ENCODE measurements at places on chromosomes 16 and 17.

DNA sequence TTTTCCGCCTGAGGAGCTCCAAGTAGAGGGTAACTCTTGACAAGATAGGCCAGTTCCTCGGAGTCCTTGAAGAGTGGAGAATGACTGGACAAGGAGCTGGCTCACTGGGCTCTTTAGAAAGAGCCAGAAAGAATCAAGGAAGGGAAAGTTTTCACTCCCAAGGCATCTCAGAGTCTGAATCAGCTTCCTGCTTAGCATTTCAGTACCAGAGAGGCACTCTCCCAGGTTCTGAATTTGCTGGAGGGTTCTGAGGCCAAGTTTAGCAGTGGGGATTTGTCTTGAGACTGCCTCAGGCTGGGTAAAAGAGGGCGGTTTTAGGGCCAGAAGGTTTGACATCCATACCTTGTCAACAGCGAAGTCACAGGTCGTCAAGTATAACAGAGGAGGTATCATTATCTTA, 25.5 kb downstream of the GP2 start:
- no peak for DNase-seq

DNA sequence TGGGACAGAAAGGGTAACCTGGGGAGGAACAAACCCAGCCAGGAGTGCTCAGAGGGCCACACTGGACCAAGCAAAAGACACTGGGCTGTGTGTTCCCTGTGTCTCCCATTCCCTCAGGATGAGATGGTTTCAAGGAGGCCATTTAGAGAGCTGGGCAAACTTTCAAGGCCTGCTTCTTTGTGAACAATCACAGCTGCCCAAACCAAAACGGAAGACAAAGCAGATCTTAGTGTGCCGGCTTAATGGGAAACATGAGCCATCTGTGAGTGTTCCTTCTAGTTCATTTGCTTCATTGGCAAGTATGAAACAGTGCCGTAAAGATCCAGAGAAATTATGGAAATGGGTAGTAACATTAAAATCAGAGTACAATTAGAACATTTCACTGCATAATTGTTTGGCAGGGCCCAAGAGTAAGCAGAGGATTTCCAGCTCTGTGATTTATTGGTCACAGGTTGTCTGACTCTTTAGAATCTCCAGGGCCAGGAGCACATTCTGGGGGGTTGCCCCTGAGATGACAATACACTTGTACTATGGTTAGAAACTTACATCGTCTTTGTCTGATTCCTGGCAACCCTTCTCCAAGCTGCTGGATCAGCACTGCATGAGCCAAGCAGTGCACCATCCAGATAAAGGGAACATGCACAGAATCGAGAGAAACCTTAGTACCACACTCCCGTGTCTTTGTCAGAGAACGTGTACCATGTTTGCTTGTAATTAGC, 412.1 kb downstream of the RBFOX1 start:
- no peak for DNase-seq

DNA sequence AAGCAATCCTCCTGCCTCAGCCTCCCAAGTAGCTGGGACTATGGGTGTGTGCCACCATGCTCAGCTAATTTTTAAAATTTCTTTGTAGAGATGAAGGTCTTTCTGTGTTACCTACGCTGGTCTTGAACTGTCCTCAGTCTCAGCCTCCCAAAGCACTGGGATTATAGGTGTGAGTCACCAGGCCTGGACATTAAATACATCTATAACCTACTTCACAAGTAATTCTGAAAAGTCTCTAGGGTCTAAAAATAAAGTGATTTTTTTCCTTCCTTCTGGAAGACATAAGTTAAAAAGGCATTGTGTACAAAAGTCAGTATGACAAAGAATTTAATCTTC, 118.3 kb downstream of the PARN start:
- DNase-seq: no peak

- no peak for DNase-seq
These were observed 11.6 kb downstream of the MYO19 start for GRCh38 chr17:36523113-36523512.

- no peak for DNase-seq
These were observed 323.7 kb upstream of the TBX2 start for GRCh38 chr17:61075988-61076387.

- no peak for DNase-seq
These were observed 4.3 kb downstream of the COG1 start for GRCh38 chr17:73197161-73197560.

DNA sequence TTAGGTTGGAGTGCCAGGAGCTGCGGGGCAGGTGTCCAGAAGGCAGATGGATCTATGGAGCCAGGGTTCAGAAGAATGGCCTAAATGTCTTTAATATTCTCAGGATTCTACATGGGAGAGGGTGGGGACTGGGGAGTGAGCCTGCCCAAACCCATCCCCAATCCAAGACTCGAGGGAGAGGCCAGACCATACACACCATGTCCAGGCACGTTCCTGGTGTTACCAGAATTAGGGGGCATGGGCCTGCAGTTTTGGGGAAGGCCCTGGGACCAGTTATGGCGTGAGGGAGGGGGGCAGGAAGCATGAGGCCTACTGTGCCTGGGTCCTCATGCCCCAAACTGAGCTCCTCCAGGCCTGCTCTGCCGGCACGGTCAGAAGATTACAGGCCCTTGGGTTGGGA, 1.9 kb downstream of the TAX1BP3 start:
- no peak for DNase-seq

DNA sequence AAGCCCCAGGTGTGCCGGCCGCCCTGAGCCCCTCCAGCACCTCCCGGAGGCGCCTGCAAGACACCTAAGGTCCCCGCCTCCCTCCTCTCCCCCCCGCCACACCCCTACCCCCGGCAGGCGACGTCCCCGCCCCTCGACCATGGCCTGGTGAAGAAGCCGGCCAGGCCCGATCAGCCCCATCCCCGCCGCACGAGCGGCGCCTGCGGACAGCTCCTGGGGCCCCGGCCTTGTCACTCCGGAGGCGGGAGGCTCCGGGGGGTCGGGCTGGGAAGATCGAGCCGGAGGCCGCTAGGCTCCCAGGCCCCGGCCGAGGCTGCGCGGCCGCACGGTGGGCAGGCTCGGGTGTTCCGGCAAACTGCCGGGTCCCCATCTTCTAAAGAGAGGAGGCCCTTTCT, 405 bp upstream of the ACE start:
- DNase-seq: no peak

GRCh38 chr17:81097134-81097942, 62.4 kb downstream of the BAIAP2 start:
- DNase-seq: peak; percentile 33

DNA sequence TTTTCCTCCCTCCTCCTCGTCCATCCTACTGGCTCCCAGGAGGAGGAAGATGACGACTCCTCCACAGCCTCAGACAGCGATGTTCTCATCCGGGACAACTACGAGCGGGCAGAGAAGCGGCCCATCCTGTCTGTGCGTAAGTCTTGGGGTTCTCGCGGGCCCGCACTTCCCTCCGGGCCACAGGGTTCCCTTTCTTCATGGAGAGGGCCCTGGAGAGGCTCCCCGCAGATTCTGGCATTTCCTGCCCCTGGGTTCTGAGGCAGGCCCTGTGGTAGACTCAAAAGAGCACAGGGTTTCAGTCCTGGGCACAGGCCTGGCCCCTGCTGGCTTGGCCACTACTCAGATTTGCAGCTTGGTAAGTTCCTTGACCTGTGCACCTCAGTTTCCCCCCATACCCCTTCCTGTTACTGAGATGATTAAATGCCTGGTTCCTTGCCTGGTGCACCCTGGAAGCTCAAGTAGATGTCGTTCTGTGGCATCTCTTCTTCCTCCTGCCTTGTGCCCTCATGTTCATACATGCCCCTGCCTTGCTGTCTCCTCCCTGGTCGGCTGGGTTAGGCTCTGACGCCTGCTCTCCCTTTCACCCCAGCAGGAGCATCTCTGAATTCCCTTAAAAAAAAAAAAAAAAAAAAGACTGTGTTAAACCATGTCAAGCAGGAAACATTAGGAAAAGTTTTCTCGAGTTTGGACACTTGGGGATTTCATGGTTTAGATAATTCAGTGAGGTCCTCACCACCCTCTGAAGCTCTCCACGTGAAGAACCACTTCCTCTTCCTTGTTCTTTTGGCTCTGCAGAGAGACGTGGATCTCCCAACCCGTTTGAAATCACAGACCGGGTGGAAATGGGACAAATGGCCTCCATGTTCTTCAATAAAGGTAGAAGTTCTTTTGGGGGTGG, 14.3 kb upstream of the NAT9 start:
- DNase-seq: no peak

GRCh38 chr17:40671282-40671681, 6.3 kb upstream of the KRT222 start:
- no peak for DNase-seq

DNA sequence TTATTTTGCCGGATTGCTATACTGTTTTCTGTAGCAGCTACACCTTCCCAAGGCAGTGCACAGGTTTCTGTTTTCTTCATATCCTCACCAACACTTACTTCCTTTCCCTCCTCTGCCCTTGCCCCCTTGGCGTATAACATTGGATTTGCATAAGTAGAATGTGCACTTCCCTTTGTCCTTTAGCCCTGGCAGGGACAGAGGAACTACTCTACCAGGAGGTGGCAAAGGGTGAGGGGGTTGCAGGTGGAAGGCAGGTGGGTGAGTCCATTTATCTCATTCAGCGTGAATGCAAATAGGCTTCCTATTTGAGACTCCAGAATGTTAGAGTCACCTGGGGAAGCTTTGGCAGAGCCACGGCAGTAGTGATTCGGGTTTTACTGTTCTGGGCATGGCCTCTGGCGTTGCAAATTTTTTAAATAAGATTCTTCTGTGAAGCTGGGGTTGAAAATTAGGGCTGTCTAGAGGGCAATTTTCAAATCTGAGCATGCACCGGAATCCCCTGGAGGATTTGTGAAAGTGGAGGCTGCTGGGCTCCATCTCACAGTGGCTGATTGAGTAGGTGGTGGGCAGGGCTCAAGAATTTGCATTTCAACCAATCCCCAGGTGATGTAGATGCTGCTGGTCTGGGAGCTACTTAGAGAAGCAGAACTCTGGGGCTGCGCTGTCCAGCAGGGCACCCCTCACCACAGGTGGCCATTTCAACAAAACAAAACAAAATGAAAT, 84.7 kb downstream of the PLCG2 start:
- no peak for DNase-seq

DNA sequence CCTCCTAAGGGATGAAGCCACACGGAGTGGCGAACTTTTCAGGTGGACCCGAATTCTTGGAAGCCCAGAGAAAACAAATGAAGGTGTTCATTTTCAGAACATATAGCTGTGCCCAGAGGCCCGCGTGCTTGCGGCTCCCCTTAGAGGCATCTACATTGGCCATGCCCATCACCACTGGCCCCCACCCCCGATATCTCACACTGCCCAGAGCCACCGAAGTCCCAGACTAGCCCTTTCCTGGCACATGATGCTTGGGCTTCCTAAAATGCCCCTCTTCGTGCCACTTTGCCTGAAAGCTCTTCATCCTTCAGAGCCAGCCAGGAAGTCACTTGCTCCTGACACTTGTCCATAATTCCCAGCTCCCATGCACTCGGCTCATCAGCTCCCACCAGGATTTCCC, 2.1 kb upstream of the HEXIM1 start:
- DNase-seq: no peak

- DNase-seq: no peak
These were observed 746 bp upstream of the TMEM132E start for GRCh38 chr17:34578656-34579016.

GRCh38 chr16:23160082-23160481, 10.8 kb upstream of the USP31 start:
- DNase-seq: no peak

DNA sequence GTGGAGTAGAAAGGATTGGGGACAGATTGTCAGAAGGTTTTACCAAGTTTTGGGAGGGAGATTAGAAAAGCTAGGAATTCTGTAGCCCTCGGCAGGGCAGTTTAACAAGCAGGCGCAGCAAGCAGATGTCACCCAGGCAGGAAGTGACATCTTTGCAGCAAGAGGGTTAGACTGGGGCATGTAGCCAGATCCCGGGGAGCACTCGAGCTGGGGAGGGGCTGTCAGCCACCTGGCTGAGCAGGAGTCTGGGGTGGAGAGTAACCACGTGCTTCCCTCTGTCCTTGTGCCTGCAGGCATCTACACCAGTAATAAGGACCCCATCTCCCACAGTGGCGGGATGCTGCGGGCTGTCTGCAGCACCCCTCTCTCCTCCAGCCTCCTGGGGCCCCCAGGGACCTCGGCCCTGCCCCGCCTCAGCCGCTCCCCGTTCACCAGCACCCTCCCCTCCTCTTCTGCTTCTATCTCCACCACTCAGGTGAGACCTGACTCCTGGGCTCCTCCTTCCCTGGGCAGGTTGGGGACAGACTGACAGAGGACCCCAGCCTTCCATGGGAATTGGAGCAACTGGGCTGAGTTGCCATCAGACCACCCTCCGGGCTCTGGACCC, 12.2 kb downstream of the MLLT6 start:
- no peak for DNase-seq

DNA sequence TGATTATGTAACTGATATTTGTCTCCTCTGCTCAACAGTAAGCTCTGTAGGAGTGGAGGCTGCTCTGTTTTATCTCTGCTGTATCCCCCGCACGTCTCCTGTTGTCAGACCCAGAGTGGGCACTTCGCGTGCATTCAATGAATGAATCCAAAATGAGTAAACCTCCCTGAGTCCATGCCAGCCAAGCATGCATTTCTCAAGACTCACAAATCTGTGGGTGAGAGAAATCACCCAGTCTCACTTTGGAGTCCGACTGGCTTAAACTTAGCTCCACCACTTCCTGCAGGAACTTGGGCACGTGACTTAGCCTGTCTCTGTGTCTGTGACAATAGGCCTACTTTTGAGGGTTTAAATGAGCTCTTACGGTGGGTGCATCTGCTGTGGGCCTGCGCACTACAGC, 3.7 kb downstream of the PNPO start:
- DNase-seq: no peak

- DNase-seq: no peak
These were observed 22.2 kb downstream of the ABCC12 start for GRCh38 chr16:48133455-48134211.

GRCh38 chr17:27239046-27239445, 54.9 kb upstream of the WSB1 start:
- DNase-seq: no peak

- DNase-seq: no peak
These were observed 339.8 kb upstream of the PSMD7 start for GRCh38 chr16:73956587-73957494.

DNA sequence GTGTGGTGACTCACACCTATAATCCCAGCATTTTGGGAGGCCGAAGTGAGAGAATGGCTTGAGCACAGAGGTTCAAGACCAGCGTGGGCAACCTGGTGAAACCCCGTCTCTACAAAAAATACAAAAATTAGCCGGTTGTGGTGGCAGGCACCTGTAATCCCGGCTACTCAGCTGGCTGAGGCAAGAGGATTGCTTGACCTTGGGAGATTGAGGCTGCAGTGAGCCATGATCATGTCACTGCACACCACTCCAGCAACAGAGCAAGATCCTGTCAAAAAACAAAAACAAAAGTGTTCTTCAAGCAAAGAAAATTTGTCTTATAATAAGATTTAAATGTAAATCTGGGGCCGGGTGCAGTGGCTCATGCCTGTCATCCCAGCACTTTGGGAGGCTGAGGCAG, 51.5 kb downstream of the PAFAH1B1 start:
- no peak for DNase-seq

GRCh38 chr17:37450112-37450511, 39.6 kb upstream of the DUSP14 start:
- no peak for DNase-seq

GRCh38 chr16:57277586-57277985, 6.9 kb downstream of the PLLP start:
- DNase-seq: peak; percentile 15

All from activated CD4-positive, alpha-beta T cell treated with anti-CD3 and anti-CD28 coated beads for 1 hour (primary cell).